AG20443 (cell line): ENCODE measurements at places on chromosomes 2 and 18.

GRCh38 chr2:105856581-105856980 lies 111.9 kb downstream of the NCK2 start:
- DNase-seq, result no peak

DNA sequence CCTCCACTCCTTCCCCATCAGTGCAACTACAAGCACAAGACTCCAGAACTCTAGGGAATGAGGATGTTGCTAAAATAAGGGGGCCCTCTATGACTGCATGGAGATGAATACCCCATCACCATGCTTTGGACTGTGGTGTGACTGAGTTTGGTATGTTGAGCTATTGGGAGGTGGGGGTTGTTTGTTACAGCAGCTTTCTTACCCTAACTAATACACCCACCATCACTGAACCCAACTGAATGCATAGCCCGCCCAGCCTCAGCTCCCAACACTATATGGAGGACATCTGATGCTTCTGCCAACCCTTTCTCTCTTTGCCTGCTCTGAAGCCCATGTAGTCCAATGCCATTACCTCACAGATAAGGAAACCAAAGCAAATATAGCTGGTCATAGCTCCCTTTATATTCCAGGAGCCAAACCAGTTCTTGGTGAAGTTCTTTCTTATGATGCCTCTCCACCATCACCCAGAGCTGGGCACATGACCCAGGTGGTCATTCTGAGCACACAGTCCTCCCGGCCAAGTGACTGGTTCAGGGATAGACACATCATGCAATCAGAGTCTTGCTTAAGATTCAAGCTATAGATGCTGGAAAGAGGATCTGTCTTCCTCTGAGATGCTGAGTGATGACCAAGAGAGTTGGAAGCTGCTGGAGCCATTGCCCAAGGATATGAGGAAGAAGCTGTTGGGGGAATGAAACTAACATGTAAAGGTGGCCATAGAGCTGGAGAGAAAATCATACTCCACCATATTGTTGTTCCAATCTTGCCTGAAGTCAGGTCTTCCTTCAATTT lies 155.6 kb upstream of the HAAO start:
- DNase-seq, result no peak

DNA sequence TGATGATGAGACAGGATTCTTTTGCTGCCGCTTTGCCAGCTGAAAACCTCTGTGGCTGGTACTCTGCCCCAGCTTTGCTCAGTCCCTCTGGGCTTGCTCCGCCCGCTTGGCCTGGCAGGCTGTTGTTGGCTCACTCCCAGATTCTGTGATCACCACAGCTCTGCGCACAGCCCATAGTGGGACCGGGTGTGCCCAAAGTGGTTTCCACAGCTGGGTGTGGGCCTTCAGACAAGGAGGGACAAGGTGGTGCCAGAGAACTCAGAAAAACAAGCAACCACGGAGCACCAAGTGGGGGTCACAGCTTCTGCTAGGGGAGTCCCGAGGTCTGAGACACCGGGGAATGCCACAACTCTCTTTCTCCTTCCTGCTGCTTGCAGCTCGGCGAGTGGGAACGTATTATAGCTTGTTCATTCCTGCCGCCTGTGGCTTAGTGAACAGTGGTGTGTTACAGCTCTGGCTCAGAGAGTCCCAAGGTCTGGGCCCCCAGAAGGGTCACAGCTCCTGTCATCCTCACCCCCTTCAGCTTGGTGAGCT lies 9.2 kb upstream of the KYNU start:
- peak; percentile 65 for DNase-seq

GRCh38 chr2:181686576-181687185 lies 6.4 kb upstream of the NEUROD1 start:
- no peak for DNase-seq

GRCh38 chr2:99695130-99695943 lies 205.5 kb upstream of the REV1 start:
- DNase-seq, result no peak

GRCh38 chr2:238698072-238698352 lies 149.9 kb upstream of the TWIST2 start:
- DNase-seq, result no peak

DNA sequence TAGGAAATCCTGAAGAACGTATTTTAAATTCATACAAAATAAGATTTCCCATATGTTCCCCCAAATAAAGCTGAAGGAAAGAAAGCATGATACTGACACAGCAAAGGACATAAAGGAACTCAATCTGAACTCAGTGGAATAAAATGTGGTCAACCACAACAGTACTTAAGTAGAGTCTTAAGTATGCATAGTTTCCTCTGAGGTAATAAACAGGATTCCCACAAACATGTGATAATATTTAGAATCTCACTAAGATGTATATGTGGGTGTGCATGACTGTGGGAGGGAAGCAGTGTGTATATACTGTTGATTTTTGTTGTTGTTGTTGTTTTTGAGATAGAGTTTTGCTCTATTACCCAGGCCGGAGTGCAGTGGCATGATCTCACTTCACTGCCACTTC lies 69.3 kb downstream of the NOL10 start:
- DNase-seq, result peak; percentile 33

DNA sequence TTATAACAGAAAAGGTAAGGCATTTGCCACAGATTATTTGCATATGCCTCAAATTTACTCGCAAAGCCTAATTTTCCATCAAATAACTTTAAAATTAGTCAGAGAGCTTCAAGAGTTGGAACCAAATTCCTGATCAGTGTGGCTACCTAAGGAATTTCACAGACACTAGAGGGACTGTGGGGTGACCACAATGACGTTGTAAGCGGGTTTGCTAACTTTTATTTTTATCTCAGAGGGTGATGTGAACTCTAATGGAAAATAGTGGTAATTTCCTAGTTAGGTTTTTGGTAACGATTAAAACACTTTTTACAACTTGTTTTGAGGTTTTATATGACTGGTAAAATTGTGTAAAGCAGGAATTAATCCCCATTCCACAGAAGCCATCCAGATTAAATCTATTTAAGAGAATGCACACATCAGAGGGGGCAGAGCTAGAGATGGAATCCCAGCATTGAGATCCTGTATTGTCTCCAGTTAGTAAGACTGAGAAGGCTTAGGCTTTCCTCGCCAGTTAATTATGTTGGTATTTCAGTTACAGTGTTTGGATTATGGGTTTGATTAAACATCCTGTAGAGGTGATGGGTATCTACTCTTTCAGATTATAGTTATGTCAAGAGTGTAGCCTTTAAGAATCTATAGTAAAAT lies 129.0 kb downstream of the GPD2 start:
- peak; percentile 84 for DNase-seq

DNA sequence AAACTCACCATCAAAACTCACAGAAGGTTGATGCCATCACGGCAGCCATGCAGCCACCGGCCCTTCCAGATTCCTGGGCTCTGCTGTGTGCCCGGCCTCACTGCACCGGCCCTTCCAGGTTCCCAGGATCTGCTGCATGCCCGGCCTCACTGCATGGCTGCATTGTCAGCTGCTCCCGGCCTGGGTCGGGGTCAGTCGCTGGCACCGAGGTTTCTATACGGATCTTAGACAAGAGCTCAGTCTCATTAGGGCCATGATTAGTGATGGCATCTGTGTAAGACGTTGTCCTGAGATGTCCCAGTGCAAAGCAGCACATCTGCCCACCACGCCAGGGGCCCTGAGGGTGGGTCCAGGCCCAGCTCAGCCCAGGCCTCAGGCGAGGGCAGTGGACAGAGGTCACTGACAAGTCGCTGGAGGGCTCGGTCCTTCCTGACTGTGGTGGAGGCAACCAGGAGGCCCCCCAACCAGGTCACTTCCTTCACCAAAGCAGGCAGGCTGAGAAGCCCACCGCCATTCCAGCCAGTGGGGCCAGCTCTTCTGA lies 29.4 kb downstream of the TMEM18 start:
- DNase-seq, result no peak

DNA sequence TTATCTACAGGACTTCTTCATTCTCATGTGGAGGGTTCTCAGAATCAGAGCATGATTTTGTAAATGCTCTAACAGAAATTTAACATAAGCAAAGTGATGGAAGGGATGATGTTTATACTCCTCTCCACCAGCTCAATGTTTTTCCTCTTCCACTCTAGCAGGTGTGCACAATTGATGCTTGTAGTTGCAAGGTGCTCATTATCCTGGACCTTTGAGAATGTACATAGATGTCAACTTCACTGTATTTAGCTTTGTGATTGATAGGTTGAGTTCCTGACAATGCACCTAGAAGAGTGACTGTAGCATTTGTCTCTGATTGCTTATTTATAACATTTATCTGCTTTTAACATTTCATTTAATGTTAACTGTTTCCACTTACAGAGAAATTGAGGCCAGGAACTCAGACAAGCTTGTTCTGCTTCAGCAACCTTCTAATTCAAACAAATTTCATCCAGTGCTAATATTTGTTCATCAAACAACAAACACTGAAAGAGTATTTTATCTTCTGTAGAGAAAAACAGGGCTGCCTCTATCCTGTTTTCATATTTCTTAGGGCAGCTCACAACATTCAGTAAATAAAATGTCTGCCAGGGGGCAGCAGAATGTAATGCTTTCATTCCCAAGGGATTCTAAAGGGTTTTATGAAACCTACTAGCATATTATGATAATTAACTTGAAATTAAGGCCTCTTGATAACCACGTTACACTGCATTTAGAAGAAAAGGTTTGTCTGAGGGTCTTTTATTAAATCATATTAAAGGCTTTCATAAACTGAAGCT lies 127.9 kb upstream of the NOL4 start:
- no peak for DNase-seq

- no peak for DNase-seq
These were observed 114.5 kb downstream of the METTL8 start for GRCh38 chr2:171319164-171319810.

GRCh38 chr2:96530474-96531357 lies 5.8 kb upstream of the ARID5A start:
- no peak for DNase-seq

DNA sequence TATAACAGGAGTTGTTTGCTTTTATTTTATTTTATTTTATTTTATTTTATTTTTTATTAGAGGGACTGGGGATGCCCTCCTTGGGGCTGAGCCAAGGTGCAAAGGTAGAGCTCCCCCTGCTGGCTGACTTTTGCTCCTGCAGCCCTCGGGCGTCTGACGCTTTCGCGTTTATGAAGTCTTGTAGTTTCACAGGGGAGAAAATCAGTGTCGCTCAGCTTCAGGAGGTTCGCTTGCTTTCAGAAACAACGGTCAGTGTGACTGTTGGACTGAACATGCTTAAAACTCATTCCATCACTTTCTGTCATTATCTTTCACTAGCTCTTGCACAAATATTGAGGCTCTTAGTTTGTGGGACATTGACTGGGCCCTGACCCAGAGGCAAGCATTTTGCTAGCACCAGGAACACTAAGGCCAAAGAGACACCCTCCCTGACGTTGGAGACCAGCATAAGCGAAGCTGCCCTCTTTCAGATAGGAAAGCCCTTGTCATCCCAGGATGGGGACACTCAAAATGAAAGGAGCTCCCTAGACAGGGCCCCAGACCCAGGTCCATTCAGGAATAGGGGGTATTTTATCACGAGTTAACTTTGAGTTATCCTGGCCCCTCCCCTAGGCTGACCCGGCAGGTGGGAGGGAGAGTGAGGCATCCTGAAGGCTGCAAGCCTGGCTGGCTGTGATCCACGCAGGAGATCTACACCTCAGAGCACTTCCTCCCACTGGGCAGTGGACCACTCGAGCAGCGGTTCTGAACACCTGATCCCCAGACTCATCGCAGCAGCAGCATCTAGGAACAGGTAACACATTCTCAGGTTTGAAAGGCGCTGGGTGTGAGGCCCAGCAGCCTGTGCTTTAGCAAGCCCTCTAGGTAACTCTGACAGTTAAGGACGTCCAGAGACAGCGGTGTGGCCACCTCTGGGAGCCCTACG lies 34.4 kb downstream of the LGALSL start:
- peak; percentile 75 for DNase-seq

GRCh38 chr18:79461627-79462026 lies 65.9 kb downstream of the NFATC1 start:
- DNase-seq, result no peak

DNA sequence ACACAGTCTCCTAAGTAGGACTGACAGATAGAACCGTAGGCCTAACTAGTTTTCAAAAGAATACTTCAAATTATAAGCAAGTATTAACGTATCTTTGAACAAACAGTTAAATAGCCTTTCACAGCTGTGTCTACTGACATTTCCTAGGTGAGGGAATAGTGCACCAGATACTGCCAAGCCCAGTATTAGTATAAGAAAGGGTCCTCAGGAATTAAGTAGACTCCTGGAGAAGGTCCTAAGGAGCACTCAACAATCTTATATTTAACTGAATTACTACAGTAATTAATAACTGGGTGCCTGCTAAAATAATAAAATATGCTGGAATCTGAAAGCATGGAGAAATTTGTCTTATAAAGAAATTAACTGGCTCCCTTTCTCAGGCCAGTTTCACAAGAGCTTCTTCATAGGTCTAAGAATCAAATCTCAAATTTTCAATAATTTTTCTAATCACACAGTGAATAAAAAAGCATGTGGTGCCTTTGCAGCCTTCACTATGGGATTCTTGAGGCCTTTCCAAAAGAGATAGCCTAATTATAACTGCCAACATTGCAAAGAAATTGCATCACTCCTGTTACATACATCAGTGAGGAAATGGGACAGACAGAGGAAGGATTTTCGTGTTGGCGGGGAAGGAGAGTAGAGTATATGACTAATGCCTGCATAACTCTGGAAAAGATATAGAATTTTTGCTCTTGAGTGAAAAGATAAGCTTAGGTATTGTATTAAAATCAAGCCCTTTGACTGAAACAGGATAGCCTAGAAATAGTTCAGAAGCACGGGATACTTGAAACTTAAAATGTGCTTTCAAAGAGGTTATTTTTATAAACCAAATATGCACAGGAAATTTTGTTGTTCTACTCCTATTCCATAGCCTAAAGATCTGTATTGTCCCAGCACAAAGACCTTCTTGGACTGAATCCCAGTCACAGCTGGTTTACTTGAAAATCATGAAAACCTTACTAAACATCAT lies 228.6 kb upstream of the STK17B start:
- DNase-seq, result peak; percentile 67

DNA sequence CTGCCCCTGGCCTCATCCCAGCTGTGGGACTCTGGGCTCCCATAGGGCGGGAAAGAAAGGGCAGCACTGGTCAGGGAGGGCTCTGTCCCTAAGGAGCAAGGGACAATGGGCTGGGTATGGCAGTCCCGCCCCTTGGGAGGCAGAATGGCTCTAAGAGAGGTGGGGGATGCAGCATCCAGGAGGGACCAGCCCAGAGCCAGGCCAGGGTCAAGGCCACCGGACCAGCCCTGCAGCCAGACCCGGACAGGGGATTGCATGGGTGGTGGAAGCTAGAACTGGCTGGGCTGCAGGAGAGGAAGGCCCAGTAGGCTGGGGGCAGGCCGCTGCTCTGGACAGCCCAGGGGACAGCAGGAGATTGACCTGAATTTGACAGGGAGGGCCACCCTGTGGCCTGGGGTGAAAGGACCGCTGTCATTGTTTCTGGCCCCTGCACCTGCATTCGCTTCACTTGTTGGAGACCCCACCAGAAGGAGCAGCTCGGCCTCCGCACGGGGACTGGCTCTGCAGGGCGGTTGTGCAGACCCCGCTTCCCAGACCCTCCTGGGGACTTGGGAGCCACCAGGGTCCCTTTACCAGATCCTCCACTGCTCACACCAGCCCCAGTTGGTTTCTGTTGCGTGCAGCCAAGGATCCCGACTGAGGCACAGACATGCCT lies 14.6 kb downstream of the RAMP1 start:
- DNase-seq, result peak; percentile 9

- no peak for DNase-seq
These were observed 75.6 kb downstream of the MAPRE2 start for GRCh38 chr18:35116784-35117318.

GRCh38 chr18:66621816-66622576 lies 18.1 kb upstream of the CDH19 start:
- DNase-seq, result no peak

- no peak for DNase-seq
These were observed 154.2 kb downstream of the MIB1 start for GRCh38 chr18:21894619-21895367.
